Kidney glomerular epithelial cell (primary cell): ENCODE measurements at places on chromosomes 1 and 21.

- no peak for DNase-seq
These were observed 14.8 kb upstream of the TTLL7 start for GRCh38 chr1:84013708-84014107.

- DNase-seq = no peak
These were observed 4.1 kb upstream of the TMEM52 start for GRCh38 chr1:1922956-1923833.

DNA sequence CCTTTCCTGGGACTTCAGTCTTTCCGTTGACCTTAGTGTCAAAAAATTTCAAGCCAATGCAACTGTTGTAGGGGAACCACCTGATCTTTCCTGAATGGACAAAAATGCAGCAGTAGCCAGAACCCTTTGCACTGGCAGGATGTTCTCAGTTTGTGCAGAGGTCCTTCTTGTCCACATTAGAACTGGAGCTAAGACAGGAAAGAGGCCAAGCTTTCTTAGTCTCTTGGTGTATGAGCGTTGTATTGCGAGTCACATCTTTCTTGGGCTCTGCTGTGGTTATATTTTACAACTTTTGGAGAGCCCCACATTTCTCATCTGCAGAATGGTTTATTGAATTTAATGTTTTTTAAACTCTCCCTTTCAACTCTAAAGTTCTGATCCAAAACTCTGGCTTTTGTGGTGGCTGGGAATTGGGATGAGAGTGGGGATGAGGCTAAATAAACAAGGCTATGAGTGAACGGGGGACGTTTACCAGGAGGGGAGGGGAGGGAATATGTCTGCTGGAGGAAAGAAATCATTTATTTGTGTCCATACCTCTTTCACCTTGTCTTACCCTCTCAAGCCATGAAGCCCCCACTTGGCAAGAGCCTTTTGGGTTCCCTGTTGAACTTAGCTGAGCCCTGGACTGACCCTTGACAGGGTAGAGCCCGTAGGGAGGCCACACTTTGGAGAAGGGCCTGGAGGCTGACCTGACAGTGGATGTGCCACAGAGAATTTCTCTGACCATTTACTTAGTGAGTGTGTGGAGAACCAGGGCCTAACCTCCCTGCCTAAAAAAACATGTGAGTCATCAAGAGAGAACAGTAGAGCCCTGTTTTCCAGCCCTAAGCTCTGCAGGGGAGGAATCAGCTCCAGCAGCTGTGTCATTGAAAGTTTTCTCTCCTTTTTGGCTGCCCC is 586 bp downstream of the CHI3L2 start:
- DNase-seq = peak; percentile 77

DNA sequence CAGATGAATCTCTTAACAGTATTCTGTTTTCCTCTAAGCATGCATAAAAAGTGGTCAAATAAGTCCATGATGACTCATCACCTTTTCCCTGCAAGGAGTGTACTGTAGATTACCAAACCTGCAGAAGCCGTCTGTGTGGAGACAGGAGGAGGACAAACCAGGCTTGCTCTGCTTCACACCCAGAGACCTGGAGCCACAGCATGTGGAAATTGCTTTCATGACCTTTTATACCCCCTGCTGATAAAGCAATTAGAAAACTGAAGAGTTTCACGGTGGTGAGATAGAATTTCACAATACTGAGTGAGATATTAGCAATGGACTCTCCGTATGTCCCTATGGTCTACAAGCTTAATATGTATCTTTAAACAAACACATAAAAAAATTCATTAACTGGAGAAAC is 9.4 kb downstream of the CORT start:
- DNase-seq = peak; percentile 83

DNA sequence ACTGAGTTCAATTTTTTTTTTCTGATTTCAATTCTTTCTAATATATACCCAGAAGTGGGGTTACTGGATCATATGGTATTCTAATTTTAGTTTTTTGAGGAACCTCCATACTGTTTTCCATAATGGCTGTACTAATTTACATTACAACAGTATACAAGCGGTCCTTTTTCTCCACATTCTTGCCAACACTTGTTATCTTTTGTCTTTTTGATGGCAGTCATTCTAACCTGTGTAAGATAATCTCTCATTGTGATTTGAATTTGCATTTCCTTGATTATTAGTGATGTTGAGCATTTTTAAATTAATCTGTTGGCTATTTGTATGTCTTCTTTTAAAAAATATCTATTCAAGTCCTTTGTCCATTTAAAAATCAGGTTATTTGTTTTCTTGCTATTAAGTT is 21.1 kb upstream of the TBX19 start:
- DNase-seq = no peak

DNA sequence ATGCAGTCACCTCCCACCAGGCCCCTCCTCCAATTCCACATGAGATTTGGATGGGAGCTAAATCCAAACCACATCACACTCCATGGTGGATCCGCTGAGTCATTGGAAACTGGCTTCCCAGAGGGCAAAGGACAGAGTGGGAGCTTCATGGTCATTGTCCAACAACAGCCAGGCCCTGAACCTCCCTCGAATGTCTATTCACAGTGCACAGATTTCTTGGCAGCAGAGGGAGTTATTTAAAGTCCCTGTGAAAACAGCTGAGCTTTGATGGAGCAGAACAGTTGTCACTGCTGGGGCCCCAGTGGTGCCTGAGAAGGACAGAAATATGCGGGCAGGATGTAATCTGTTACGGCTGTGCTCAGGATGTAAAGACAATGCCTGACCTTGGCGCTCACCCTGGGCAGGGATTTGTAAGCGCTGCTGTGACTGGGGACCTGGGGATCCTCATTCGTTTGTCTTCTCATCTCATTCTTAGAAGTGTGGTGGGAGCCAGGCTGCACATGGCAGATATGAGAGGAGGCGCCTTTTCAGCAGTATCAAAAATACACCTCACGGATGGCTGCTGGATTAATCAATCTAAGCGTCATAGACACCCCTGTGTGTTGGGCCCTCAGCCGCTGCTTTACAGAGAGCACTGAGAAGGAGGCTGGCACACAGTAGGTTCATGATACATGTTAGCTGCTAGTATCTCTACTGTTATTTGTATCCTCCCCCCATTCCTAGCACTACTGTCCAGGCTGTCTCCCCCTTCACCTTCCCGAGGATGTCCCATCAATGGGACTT is 439.4 kb downstream of the PTPRU start:
- DNase-seq = no peak

DNA sequence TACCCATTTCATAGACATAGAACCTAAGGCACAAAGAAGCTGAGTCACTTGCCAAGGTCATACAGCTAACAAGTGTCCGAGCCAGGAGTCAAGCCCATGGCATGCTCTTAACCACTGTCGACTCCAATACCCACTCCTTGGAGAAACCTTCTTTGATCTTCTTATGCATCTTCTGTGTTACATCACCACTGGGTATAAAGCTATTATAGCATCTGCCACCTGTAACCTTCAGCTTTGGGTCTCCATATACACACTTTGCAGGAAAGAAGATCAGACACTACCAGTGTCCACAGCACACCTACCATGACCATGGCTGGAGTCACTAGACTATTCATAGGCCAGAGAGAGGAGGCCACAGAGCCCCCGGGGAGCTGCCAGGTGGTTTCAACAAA is 29.1 kb downstream of the GPA33 start:
- no peak for DNase-seq

GRCh38 chr1:219574484-219575087 is 38.3 kb downstream of the ZC3H11B start:
- DNase-seq = no peak

DNA sequence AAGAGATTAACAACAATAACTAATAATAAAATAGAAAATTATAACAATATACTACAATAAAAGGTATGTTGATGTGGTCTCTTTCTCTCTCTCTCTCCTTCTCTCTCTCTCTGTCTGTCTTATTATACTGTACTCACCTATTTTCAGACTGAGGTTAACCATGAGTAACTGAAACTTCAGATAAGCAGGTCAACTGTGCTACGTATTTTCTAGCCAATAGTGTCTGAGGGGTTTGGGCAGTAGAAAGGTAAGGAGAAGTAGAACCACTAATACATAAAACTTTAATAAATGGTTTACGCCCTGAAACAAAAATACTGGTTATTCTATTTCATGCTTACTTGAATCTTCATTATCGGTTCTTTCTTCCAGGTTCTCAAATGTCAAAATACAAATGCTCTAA is 71.0 kb upstream of the LRRC53 start:
- DNase-seq = no peak

DNA sequence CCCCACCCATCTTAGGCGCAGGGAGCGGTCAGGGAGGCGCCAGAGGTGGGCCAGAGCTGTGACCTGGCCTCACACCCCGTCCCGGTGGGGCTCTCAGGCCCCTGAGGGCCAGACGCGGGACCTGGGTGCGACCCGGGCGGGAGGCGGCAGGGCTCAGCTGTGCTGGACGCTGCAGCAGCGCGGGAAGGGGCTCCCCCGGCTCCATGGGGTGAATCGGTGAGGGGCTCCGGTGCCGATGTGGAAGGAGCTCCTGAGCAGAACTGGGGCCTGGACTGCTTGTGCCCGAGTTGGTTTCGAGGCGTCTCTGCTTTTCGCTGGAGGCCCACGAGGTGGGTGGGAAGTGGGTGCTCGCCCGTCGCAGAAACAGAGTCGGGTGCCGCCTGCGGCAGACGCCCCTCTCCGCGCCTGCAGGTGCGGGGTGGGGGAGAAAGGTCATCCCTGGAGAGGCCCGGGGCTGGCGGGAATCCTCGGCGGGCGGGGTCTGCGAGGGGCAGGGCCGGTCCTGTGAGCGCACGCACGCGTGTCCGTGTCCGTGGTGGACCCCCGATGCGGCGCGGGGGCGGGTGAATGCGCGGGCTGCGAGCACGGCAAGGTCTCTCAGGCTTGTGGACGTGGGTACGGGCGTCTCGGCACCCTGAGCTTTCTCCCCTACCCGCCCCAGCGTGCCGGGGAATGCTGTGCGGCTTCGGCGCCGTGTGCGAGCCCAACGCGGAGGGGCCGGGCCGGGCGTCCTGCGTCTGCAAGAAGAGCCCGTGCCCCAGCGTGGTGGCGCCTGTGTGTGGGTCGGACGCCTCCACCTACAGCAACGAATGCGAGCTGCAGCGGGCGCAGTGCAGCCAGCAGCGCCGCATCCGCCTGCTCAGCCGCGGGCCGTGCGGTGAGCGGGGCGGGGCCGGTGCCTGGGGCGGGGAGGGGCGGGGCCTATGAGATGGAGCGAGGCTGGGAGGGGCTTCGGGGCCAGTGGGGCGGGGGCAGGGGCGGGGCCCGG is 20.4 kb downstream of the AGRN start:
- DNase-seq = peak; percentile 53

DNA sequence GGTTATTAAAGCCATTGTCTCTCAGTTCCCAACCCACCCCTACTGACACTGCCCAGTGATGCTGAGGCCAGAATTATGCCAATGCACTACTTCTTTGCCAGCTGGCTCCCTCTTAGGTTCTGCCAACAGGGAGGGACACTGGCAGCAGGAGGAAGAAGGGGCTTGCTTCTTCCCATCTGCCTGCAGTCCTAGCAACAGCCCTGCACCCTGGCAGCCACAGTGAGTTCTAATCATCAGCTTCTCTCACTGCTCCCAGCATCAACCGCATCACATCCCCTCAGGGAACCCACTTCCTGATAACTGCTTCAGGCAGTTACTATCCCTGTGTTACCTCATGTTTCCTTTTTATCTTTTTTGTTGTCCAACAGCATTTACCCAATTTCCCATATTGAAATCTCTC is 86.2 kb downstream of the UBR4 start:
- DNase-seq = no peak

DNA sequence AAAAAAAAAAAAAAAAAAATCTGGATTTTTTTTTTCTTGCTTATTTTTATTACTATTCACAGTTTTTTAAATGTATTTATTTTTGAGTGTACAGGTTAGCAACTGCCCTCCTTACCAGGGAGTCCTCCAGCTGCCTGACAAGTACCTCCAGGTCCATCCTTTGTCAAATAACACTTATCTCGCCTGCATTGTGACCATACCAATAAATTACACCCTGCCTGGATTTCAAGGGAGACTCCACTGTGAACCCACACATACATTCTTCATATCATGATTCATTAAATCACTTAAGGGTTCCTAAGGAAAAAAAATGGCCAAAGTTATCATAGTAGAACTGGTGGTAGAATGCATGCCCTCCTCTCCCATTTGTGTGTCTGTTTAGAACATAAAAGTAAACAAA is 38.4 kb downstream of the EEIG2 start:
- no peak for DNase-seq

GRCh38 chr21:42120101-42120902 is 49.2 kb downstream of the UMODL1 start:
- DNase-seq = no peak

GRCh38 chr1:39757501-39757900 is 13.6 kb downstream of the OXCT2 start:
- no peak for DNase-seq

- DNase-seq = no peak
These were observed 12.5 kb upstream of the AHDC1 start for GRCh38 chr1:27616441-27616840.

DNA sequence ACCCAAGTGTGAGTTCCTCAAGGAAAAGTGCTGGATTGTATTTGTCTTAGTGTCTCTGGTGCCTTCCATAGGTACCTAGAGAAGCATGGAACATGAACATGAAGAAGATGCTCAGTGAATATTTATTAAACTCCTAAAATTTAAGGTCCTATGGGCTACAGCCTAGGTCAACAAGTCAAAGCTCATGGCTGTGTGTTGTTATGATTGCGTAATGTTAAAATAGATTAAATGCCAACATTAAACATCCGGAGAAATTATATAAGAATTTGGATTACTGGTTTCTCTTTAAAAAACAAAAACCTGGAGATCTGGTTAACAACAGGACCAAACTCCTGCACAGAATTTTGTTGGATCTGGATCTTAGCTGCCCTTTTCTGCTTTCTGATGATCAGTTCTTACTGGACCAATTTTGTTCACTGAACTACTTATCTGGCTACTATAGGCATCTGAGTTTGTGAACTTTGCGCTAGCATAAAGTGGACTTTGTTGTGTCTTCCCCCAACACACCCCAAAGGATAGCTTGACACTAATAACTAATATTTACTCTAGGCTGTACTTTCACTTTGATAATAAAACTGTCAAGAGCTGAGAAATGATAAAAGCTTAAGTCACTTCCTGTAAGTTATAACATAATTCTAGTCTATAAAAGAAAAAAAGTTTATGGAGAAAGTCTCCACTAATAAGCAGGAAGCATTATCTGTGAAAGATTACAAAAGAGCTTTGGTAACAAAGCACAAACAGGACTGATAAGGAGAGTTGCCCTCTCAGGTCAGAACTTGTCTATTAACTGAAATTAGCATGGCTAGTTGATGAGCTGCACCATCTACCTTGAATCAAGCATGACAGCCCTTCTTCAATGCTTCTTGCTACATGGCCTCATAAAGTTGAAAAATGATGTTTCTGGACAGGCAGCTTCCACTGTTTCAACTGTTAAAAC is 20.7 kb downstream of the F5 start:
- DNase-seq = no peak

- DNase-seq = no peak
These were observed 67.5 kb upstream of the RGS7 start for GRCh38 chr1:241424480-241424971.

DNA sequence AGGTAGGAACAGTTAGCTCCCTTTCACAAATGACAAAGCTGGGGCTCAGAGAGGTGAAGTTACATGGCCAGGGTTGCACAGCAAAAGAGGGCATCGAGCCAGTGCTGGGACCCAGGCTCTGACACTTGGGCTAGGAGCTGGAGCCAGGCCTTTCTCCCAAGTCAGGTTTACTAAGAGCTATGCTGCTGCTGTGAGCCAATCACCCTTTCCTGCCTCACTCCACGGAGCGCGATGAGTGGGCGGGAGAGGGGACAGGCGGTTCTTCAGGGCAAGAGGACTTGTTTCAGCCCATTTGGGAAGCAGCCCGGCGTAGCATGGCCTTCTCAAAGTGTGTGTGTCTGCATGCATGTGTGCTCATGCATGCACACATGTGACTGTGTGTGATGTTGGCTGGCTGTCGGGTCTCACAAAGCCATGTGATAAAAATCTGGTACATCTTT is 10.6 kb downstream of the ID3 start:
- DNase-seq = no peak
